8988T (cell line): ENCODE measurements at places on chromosomes 3 and 15.

GRCh38 chr3:128709038-128709437, 16.9 kb upstream of the RAB7A start:
- DNase-seq: no peak

GRCh38 chr3:106814231-106814630, 563.0 kb upstream of the CCDC54 start:
- DNase-seq: no peak

GRCh38 chr3:15794842-15795650, 2.7 kb downstream of the ANKRD28 start:
- no peak for DNase-seq

GRCh38 chr15:98883478-98883877, 124.1 kb downstream of the PGPEP1L start:
- DNase-seq: no peak
